ENCODE measurements at places on chromosomes 4 and X.

- no peak for DNase-seq
These were observed 62.0 kb downstream of the AWAT2 start for GRCh38 chrX:69987691-69988090.

DNA sequence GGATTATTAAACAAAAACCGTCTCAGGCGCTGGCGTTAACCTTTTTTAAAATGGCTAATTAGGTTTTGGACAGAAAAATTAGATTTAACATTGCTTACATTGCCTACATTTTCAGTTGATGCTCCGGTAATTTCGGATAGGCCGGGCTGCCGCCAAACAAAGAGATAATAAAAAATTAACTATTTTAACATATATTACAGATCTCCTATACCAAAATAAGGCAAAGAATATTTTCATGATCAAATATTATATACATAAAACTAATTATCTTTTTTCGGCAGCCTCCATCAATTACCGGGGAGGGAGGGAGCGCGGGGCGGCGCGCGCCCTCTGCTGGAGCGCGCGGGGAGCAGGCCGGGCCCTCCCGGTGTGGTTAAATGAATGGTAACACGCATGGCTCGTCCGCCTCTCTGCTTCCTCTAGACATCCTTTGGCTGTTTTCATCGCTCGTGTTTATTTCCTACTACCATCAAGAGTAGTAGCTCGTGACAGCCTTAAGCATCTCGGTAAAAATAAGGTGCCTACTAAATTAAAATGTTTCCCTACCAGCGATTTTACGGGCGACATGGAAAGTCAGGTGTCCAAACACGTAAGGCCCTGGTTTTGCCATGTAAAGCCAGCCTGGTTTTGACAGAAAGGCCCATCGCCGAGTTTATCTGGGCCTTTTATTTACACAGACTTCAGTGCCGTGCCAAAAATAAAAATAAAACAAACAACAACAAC, 52.4 kb upstream of the TMEM33 start:
- DNase-seq: peak; percentile 31

GRCh38 chrX:44489515-44489914, 53.1 kb downstream of the FUNDC1 start:
- no peak for DNase-seq

GRCh38 chr4:101042847-101043246, 304.5 kb downstream of the PPP3CA start:
- no peak for DNase-seq

- no peak for DNase-seq
These were observed 47.4 kb downstream of the ACSL4 start for GRCh38 chrX:109685656-109686078.

DNA sequence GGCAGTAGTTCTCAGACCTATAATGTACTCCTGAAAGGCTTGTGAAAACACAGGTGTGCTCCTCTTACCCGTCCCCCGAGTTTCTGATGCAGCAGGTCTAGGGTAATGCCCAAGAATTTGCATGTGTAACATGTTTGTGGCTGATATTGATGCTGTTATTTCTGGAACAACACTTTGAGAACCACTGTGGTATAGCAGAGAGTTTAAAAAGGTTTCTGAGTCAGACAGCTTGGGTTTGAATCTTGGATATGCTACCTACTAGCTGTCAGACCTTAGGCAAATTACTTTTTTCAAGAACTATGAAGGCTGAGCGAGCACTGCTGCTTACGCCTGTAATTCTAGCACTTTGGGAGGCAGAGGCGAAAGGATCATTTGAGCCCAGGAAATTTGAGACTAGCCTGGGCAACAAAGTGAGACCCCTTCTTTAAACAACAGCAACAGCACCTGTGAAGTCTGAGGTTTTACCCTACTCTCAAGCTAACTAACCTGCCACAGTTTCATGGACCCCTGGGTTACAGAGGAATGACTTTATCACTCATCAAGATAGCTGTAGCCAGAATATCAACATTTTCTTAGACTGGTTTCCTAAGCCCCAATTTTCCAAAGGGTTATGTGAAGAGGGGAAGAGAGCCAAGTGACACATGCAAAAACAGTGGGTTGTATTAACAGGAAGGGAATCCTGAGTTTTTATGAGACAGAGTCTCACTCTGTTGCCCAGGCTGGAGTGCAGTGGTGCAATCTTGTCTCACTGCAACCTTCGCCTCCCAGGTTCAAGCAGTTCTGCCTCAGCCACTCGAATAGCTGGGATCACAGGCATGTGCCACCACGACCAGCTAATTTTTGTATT, 5.1 kb downstream of the AFF1 start:
- no peak for DNase-seq

DNA sequence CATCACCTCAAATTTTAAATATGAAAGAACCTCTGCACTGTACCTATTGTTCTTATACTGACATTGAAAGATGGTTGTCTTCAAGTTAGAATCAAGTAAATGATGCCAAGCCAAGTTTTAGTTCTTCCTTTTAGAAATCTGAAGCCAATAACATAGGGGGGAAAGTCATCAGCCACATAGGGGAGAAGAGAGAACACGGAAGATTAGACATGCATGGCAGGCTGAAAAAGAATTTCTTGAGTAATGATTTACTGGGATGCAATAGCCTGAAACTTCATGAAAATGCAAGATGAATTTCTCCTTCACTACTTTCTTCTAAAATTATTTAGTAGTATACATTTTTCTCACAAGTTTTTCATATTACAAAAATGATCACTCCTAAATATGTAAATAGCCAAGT, 13.6 kb upstream of the EPGN start:
- DNase-seq: no peak

- DNase-seq: peak; percentile 33
These were observed 22.6 kb upstream of the RBBP7 start for GRCh38 chrX:16892504-16893362.

- DNase-seq: no peak
These were observed 142.8 kb upstream of the VCX2 start for GRCh38 chrX:8313844-8314243.

- DNase-seq: no peak
These were observed 63.6 kb downstream of the AR start for GRCh38 chrX:67607466-67607865.

GRCh38 chrX:107766470-107767150, 9.0 kb downstream of the TSC22D3 start:
- DNase-seq: no peak

DNA sequence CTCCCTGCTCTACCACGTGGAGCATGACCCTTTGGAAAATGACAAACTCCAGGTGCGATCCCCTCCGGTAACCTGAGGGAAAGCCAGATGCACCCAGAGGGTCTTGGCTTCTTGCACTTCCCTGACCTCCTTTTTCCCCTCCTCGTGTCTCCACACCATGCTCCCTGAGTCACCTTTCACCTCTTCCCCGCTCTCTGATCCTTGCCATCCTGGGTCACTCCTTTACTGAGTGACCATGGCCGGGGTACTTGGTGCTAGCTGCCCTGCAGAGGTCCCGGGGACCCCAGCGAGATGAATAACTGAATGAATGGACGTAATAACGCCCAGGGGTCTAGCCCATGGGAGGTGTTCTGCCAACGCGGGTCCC, 401 bp upstream of the ZFP92 start:
- DNase-seq: no peak

- DNase-seq: no peak
These were observed 74.0 kb downstream of the GALNT7 start for GRCh38 chr4:173242466-173243250.

- no peak for DNase-seq
These were observed 35.8 kb upstream of the TNIP3 start for GRCh38 chr4:121199742-121200561.

DNA sequence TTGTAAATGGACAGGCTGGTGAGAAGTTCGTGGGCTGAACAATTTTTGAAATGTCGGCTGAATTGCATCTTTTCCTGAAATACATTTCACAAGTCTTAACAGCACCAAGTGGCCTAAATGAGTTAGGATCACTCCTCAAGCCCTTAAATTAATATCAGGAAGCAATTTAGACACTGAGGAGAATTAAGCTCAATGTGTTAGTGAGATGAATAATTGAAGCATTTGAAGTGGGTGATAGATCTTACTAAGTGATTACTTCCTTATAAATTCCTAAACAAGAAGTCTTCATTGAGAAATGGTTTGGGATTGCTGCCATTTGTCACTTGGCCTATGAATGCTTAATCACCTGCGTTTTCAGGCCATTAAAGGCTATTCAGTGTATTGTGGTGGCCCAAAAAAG, 116.8 kb downstream of the NAA11 start:
- DNase-seq: no peak

GRCh38 chrX:136879001-136879687, 1.4 kb downstream of the RBMX start:
- DNase-seq: no peak

DNA sequence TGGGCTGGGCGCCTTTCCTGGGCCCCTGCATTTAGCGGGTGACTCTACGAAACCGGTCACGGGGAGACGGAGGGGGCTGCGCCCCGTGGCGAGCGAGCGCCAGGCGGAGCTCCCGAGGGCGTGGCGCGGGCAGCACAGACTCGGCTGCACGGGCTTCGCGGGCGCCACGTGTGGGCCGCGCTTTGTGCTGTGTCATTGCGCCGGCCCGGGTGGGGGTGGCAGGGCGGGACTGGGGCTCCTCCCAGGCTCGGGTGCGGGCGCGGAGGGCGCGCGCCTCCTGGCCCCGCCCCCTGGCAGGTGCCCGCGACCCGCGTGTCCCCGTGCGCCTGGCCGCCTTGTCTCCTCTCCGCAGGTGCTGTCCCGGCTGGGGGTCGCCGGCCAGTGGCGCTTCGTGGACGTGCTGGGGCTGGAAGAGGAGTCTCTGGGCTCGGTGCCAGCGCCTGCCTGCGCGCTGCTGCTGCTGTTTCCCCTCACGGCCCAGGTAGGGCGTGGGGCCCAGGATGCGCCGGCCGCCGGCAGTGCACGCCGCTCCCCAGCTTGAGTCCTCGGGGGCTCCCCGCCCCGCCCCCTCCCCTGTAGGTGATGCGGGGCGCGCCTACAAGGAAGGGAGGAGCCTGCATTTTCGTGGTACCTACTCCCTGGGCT, 651 bp downstream of the UCHL1 start:
- DNase-seq: no peak

DNA sequence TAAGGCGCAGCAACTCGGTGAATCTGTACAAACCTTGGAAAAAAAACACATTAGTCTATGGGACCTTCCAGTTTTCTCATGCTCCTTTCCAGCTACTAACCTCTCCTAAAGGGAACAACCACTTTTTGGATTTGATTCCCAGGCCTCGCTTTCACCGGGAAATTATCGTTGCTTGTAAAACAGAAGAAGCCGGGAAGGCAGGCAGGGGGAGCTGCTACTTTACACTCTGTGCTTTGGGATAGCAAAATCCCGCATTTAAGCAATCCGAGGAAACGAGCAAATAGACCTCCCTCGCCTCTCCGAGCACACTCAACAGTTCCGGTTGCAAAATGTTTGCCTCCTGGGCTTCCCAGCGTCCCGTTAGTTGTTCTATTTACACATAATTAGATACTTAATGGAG, 1.2 kb downstream of the CD38 start:
- DNase-seq: no peak

- no peak for DNase-seq
These were observed 2.0 kb downstream of the WDR13 start for GRCh38 chrX:48599341-48599740.

GRCh38 chr4:88761861-88762523, 64.4 kb upstream of the NAP1L5 start:
- DNase-seq: no peak

- DNase-seq: no peak
These were observed 368.1 kb upstream of the MAD2L1 start for GRCh38 chr4:120434756-120435155.

DNA sequence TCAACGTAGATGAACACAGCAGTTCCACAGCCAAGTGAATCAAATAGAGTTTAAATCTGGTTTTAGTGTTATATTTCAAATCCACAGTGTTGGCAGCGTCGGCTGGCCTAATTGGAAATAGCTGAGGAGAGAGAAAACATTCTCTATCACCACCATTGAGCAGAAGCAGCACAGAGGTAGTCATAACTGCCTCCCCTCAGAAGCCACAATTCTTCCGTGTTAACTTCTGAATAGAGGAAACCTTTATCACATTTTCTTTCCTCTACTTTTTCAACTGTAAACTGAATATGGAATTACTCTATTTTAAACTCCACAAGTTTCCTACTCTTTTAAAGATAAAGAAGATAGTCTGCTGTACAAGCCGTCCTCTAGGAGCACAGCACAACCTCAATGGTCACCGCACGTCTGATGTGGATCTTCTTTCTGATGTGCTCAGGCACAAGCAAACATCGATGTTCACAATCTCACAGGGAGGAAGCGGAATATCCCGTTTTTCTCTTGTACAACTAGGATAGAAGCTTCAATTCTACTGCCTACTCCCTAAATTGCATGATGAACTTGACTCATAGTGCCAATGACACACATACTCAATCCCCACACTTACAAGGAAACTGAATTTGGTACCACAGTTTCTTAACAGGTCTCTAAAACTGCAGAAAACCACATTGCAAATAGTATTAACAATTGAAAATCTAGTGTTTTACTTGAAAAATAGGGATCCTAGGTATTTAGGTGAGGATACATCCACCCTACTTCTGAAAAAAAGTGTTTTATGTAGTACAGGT, 217.8 kb upstream of the ETNPPL start:
- no peak for DNase-seq

DNA sequence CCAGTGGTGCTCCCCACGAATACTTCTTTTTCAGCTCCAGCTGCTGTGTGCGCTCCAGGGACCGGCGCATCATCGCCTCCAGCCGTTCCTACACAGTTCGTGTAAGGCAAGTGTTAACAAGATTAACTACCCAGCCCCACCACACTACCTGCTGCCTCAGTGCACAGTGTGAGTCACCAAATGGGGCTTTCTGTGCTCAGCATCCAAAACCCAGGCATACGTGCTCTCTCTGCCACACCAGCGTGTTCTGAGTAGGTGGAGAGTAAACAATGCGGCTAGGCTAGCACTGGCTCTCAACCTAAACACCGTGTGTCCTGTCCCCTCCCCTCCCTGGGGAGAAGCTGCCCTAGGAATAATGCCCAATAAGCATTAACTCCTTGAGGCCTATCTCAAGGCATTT, 60.0 kb downstream of the MAP7D2 start:
- no peak for DNase-seq

DNA sequence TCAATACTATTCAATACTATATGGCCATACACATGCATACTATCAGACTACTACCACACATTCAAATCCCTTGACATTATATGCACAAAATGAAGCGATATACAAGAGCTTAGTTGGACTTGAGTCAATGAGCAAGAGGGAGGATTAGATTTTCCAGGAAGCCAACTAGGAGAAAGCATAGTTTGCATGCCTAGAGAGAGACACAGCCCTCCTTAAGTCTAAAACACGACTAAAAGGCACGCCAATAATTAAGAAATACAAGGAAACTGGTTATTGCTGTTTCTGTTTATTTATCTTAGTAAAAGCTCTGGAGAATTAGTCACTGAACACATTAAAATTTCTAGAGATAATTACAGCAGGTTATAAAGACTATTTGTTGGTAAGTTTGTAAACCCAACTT, 21.8 kb downstream of the MBNL3 start:
- no peak for DNase-seq

GRCh38 chr4:7778510-7779431, 160.9 kb downstream of the AFAP1 start:
- DNase-seq: no peak

DNA sequence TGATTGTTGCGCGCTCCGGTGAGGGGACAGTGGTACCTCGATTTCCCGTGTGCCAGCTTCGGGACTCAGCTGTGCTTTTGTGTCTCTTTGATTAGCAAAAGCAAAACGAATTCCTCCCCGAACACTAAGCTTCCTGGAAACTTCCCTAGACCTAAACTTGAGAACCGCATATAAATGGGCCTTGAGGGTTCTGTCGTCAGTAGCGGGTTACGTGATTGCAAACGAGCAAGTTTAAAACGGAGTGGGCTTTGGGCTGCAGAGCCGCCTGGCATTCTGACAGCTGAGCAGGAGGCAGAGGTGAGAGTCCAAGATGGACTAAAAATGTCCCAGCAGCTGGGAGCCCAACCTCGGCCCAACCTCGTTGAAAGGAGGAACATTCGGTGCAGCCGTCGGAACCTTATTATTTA, 1.2 kb upstream of the TAPT1 start:
- no peak for DNase-seq

All from stimulated activated CD8-positive, alpha-beta memory T cell treated with anti-CD3 and anti-CD28 coated beads, Interleukin-12 subunit alpha, Interleukin-12 subunit beta, amount 100 ng/mL, for 1 hour (primary cell).